ENCODE measurements at places on chromosomes 7 and 10.

- no peak for DNase-seq
Measured at GRCh38 chr7:35418716-35419390, 165.0 kb upstream of the TBX20 start.

GRCh38 chr10:101512738-101513137 lies 75.3 kb downstream of the POLL start:
- DNase-seq: peak; percentile 14

DNA sequence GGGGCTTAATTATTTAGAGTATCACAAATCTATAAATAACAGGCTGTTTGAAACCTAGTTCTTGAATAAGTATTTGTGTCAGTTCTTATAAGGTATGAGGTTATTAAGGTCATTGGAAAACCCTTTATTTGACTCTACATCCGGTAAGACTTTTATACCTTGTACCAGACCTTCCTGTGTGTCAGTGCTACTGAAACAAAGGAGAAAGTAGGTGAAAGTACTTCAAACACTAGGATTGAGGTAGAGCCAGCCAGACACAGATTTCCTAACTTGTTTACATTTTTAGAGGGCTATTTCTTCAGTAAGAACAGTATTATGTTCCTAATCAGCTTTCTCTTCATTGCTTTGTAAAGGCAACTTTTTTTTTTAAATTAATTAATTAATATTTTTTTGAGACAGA lies 93.9 kb downstream of the ZNRF2 start:
- DNase-seq: no peak

GRCh38 chr7:148698007-148698396 lies 701 bp upstream of the CUL1 start:
- no peak for DNase-seq

GRCh38 chr10:52499281-52499680 lies 185.2 kb downstream of the DKK1 start:
- no peak for DNase-seq

- no peak for DNase-seq
Measured at GRCh38 chr10:114975091-114975490, 37.1 kb downstream of the TRUB1 start.

DNA sequence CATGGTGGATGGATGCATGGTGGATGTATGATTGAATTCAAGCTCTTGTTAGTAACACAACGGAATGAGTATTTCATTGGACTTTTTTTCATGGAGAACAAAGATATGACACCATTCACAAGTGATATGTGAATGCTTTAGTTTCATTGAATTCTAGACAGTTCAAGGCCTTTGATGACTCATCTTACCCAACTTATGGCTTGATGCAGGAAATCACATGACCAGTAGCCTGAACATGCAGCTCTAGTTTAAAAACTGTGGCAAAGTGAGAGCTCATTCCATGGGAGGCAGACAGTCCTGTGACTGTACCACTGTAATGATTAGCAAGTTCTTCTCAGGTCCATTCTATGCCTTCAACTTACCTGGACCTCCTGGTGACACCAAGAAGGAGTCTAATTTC lies 1239.3 kb downstream of the TYW1 start:
- DNase-seq: no peak

All from HS-5 (cell line).